HAP-1 (cell line): ENCODE measurements at places on chromosomes 2 and 18.

DNA sequence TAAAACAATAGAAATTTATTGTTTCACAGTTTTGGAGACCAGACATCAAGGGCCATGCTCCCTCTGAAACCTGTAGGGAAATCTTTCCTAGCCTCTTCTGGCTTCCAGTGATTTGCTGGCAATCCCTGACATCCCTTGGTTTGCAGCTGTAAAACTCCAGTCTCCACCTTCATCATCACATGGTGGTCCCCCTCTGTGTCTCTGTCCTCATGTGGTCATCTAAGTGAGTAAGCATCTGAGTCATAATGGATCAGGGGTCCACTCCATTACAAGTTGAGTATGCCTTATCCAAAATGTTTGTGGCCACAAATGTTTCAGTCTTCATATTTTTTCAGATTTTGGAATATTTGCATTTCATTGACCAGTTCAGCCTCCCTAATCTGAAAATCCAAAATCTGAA, 5.6 kb upstream of the SGPP2 start:
- no peak for DNase-seq

- no peak for DNase-seq
These were observed 48.3 kb downstream of the WDFY1 start for GRCh38 chr2:223896833-223897311.

DNA sequence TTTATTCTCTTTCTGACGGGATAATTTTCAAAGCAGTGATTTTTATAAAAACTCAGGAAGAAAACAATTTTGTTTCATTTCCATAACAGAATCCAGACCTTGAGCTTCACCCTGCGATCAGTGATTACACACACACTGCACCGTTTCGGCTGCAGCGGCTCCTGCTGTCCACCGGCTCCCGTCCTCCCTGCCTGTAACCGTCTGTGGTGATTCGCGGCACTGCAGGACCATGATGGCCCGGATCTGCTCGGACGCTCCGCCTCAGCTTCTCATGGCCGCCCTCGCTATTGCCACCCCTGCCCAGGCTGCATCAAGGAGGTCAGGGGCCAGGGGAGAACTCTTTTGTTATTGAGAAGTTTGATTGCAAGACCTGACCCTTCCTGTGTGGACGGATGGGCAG, 246.1 kb downstream of the TWIST2 start:
- peak; percentile 69 for DNase-seq

- no peak for DNase-seq
These were observed 352.9 kb downstream of the LPIN1 start for GRCh38 chr2:12099374-12099773.

GRCh38 chr2:240991378-240992263, 6.8 kb upstream of the SNED1 start:
- peak; percentile 9 for DNase-seq

GRCh38 chr2:98009887-98010760, 14.4 kb upstream of the TMEM131 start:
- DNase-seq: no peak

DNA sequence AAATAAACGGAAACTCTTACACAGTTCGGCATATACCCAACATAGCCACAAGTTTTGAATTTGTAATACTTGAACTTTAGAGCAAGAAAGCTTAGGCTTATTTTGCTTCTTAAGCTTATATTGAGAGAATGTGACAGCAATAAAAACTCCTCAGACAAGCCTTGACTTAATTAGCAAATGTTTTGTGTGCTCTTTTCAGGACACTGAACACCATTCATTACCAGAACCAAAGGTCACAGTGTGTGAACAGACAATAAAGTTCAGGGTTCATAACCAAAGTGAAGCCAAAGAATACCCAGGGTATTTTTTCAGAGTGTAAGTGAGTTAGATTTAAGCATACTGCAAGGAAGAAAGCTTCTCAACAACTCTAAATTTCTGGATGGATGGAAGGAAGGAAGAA, 605.8 kb downstream of the METTL4 start:
- DNase-seq: peak; percentile 26

DNA sequence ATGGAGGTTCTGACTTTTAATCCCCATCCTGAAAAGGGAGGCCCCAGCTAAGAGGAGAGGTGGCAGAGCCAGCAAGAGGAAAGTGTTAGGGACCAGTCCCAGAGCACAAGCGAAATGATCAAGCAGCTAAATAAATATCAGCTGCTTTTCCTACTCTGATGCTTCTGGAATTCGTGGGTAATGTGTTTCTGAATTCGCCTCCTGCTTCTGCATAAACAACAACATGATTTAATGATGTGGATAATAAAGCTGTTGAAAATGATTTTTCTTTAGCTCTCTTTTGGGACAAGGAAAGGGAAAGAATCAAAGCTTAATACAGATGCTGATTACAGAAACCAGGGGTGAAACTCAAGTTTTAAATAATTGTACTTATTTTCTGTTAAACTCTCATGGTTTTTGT, 329.7 kb downstream of the PDE11A start:
- no peak for DNase-seq

GRCh38 chr18:35088921-35089320, 47.7 kb downstream of the MAPRE2 start:
- no peak for DNase-seq

DNA sequence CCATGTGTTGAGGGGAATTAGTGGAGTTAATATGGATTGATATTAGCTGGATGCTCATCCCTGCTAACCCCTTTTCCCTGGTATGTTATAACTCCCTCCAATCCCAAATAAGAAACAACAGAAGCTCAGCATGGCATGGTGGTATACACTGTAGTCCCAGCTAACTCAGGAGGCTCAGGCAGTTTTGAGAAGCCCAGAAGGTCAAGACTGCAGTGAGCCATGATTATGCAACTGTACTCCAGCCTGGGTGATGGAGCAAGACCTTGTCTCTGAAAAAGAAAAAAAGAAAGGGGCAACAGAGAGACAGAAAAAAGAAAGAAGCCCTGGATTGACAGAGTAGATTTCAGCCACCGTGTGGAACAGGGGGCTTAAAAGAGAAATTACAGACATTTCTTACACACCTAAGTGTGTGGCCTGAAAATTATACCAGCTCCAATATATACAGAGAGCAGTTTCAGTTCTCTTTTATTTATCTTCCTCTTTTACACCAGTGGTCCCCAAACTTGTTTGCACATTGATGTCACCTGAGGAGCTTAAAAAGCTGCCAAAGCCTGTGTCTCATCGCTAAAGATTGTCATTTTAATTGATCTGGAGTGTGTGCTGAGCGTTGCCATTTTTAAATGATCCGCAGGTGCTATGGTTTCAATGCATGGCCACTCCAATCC, 203.6 kb downstream of the UBE2E3 start:
- no peak for DNase-seq

GRCh38 chr18:58887613-58887963, 22.9 kb downstream of the ZNF532 start:
- no peak for DNase-seq

DNA sequence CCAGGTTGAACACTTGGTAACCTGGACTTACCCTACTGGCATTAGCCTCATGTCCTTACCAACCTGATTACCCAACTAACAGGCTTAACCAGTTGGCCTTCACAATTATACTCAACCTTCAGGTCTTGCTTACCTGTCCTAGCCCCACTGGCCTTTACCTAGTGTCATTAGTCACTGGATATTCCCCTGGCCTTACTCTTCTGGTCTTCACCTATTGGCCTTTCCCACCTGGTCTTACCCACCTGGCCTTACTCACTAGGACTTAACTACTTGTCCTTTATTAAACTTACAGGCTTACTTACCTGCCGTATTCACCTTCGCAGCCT, 131.1 kb upstream of the ZSWIM2 start:
- no peak for DNase-seq

DNA sequence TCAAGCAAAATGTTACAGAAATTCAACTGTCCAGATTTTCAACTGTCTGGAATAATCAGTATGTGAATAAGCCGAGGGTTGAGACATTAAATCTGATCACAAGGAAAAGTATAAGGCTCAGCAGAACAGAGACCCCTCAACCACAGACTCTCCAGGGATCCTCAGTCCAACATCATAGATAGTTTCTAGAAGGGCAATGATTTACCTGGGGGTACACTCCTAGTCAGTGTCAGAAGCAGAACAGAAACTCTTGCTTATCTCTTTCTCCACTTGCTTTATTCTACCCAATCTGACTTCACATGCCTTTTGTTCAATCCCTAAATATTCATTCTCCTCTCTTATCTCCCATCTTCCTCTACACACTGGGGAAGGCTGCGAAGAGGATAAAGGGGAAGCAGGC, 36.4 kb downstream of the ICOS start:
- no peak for DNase-seq

- DNase-seq: peak; percentile 70
These were observed 7.0 kb upstream of the EPG5 start for GRCh38 chr18:45974088-45974536.

- DNase-seq: no peak
These were observed 71.9 kb downstream of the MOGAT1 start for GRCh38 chr2:222743251-222743812.

DNA sequence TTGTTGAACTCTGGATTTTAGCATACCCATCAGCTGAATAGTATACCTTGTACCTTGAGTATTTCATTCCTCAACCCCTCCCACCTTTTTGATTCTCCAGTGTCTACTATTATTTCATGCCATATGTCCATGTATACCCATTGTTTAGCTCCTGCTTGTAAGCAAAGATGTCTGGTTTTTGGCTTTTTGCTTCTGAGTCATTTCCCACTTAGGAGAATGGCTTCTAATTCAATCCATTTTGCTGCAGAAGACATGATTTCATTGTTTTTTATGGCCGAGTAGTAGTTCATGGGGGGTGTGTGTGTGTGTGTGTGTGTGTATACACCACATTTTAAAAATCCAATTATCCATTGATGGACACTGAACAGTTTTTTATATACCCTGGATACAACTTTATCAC, 24.3 kb upstream of the MOCOS start:
- DNase-seq: no peak

GRCh38 chr2:43158259-43158880, 68.0 kb downstream of the ZFP36L2 start:
- DNase-seq: no peak

GRCh38 chr2:73268830-73269685, 15.2 kb downstream of the FBXO41 start:
- no peak for DNase-seq

GRCh38 chr2:224882291-224883171, 159.7 kb downstream of the DOCK10 start:
- no peak for DNase-seq

GRCh38 chr2:99152199-99152895, 2.4 kb downstream of the TSGA10 start:
- no peak for DNase-seq

DNA sequence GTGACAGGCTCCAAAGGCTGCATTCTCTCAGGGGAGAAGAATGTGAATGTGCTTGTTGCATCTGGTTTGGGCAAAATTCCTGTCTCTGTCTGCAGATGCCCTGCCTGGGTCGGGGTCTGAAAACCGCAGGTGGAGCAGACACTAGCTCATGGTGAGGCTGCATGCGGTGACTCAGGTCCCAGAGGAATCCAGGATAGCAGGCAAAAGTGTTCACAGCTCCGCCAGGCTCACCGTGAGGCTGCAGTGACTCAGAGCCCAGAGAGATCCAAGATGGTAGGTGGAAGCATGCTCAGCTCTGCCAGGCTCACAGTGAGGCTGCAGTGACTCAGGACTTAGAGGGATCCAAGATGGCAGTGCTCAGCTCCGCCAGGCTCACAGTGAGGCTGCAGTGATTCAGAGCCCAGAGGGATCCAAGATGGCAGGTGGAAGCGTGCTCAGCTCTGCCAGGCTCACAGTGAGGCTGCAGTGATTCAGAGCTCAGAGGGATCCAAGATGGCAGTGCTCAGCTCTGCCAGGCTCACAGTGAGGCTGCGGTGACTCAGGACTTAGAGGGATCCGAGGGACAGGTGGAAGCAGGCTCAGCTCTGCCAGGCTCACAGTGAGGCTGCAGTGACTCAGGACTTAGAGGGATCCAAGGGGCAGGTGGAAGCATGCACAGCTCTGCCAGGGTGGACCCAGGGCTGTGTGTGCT, 200.5 kb downstream of the ACKR3 start:
- no peak for DNase-seq

DNA sequence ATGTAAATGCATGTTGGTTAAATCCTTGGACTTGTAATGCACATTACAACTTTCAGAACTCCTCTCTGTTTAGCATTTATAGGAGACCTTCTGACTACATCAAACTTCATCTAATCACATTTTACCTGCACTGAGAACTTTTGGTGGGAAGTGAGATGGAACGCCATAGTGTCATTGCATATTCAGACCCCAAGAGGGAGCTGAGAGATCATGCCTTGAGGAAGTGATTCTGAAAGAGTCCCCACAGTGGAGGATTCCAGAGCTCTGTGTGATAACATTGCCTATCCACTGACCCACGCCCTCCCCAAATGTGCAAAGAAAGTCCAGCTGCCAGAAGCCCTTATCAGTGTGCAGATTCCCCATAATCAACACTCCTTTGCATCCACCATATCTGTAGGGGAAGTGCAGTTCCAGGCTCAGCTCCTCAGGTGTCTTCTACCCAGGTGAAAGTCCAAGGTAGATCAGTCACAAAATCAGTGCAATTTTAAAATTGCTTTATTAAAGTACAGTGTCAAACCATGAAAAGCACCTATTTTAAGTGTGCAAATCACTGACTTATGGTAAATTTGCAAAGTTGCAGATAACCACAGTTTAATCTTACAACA, 212.4 kb downstream of the RPIA start:
- peak; percentile 36 for DNase-seq

DNA sequence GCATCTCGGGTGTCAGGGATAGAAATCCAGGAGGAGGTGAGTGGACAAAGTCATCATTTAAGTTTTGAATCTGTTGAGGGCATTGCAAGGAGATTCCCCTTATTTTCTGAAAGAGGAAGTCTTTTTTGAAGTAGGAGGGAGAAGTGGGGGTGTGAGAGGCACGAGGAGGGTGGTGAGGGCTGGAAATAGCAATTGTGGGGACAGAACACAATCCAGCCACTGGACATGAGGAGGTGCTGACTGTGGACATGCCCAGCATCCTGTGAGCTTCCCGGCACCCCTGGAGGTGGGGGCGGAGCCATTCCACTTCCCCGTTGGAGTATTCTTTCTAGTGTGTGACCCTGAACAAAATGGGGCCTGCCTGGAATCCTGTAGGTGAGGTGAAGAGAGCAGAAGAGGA, 310.7 kb upstream of the EPAS1 start:
- DNase-seq: no peak

DNA sequence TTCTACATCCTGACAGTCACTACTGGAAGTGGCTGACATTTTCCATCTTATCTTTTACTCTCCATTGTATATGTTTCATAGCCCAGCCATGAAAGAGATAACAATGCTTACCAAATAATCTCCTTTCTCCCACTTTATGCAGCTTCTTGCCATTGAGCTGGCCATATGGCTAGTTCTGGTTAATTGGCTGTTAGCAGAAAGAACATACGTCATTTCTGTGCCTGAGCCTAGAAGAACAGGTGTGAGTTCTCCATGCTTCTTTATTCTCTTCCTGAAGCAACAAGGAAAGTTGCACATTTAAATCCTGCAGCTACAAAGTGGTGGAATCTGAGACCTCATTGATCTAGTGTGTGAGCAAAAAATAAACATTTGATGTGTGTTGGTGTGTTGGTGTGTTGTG, 82.0 kb upstream of the FSHR start:
- no peak for DNase-seq

DNA sequence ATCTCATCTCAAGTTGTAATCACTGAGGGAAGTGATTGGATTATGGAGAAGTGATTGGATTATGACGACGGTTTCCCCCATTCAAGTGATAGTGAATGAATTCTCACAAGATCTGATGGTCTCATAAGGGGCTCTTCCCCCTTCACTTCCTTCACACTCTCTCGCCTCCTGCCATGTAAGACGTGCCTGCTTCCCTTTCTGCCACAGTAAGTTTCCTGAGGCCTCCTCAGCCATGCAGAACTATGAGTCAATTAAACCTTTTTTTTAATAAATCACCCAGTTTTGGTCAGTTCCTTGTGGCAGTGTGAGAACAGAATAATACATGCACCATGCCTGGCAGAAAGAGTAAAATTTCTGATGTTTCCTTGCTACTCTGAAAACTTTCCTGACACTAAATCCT, 36.6 kb downstream of the CEP68 start:
- DNase-seq: no peak
